ENCODE measurements at places on chromosomes 1 and 21.

DNA sequence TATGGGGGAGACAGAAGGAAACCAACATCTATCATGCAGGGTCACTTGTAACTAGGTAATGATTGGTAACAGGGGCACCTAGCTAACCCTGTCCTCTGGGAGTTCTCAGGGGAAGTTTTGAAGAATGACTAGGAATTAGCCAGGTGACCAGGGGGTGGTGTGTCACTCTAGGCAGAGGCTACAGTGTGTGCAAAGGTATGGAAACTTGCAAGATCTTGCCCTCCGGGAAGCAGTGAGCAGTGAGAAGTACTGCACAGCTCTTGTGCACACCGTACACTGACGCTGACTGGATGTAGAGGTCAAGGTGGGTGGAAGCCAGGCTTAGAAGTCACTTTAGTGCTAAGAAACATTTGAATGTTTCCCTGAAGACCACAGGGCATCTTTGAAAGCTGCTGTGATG lies 62.9 kb upstream of the LMO4 start:
- no peak for DNase-seq

- no peak for DNase-seq
Observed at GRCh38 chr21:28588997-28589396, 403.7 kb downstream of the LTN1 start.

- DNase-seq, result no peak
Observed at GRCh38 chr1:37533317-37534093, 18.9 kb upstream of the MEAF6 start.

DNA sequence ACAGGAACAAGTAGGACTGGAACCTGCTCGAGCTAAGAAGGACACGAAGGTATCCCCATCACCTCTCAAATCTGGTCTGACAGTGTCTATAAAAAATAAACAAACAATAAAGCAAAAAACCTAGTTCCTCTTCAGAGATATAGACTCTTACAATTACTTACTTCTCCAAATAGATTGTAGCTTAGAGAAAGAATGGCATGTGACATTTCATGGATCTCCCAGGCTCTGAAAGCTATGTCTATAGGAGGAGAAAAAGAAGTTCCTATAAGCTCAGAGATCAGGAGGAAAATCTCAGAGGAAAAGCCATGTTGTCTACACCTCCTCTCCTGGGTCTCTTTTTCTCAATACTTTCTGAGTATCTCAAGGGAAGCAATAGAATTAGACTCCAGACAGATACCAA lies 12.3 kb upstream of the OR10J5 start:
- no peak for DNase-seq

DNA sequence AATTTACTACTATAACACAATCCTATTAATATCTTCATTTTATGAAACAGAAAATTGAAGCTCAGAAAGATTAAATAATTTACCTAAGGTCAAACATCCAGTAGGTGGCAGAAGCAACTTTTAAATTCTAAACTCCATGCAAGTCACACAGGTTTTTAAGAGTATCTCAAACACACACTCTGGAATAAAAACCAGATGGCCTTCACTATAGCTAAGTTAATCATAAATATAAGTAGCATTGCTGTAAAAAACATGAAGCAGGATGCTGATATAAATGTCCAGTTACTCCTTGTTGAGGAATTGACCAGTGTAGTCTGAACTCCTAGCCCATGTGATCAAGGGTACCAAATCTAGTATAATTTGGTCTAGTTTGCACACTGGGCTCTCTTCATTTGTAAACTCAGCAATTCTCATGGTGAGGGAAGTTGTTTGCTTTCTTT lies 9.4 kb upstream of the FMO3 start:
- DNase-seq, result no peak

DNA sequence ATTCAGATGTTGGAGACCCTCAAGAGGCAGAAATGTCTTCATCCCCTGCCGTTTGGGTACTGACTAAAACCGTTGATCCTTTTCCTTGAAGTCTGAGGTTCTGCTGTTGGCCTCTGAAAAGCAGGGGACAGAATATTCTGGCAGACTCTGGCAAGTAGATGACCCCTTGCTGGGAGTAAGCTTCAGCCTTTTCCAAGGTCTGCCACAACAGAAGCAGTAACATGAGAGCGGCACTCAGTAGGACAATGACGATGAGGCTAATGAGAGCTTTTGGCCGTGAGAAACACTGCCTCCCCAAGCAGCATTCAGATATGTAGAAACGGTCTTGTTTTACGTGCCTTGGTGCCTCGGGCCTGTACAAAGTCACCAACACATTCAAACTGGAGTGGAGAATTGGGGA lies 143.7 kb downstream of the ST6GALNAC5 start:
- DNase-seq, result no peak

DNA sequence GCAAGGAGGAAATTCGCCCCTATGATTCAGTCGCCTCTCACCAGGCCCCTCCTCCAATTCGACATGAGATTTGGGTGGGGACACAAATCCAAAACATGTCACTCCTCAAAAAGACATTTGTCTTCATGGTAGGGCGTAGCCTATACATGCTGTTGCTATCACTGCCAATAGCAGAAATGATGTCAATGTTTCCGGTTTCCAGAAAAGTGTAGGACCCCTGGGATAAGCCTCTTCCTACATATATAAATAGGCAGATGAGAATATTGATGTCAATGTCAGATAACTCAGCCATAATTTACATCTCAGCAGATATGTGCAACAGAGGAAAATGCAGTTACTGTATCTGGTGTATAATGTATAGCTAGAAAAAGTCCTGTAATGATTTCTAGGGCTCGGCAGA lies 16.7 kb downstream of the LRRC3 start:
- no peak for DNase-seq

DNA sequence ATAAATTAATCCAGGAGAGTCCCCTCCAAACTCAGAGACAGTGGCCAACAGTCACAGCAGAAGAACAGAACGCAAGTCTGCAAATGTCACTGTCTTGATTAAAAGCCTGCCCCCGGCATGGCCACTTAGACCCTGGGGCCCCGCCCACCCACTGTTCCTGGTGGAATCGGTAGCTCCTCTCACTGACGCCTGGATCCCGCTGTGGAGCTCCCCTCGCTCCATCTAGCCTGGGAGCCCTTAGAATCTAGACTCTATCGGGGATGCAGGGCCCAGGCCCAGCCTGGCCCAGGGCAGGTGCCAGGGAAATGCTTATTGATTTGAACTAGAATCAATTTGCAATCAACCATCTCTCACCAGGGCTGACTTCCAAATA lies 21.4 kb upstream of the PLEKHG5 start:
- no peak for DNase-seq

GRCh38 chr1:232170909-232171308 lies 459.0 kb downstream of the SIPA1L2 start:
- no peak for DNase-seq

DNA sequence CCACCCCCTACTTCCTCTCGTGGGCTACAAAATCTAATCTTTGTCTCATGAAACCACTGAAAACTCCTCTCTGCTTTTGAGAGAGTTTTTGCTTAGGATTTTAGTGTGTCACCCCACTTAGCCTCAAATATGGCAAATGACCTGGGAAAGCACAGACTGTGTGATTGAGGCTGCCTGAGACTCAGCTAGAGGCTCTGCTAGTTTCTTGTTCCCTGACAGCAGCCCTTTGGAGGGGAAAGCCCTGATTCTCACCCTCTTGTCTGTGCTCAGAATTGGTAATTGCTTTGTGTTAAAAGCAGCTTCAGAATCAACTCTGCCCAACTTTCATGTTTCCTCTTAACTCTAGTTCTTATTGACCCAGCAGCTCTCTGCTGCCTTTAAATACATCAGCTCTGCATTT lies 85.6 kb upstream of the ZP4 start:
- no peak for DNase-seq

- no peak for DNase-seq
Observed at GRCh38 chr1:80540149-80540548, 1260.6 kb upstream of the ADGRL2 start.

- DNase-seq, result no peak
Observed at GRCh38 chr1:77282866-77283539, 1.2 kb downstream of the AK5 start.

- peak; percentile 10 for DNase-seq
Observed at GRCh38 chr21:42850866-42851391, 28.4 kb downstream of the WDR4 start.

GRCh38 chr1:168159251-168159650 lies 19.5 kb upstream of the TIPRL start:
- DNase-seq, result no peak

- DNase-seq, result no peak
Observed at GRCh38 chr21:42051788-42052187, 19.3 kb upstream of the UMODL1 start.

- no peak for DNase-seq
Observed at GRCh38 chr21:41196993-41197392, 29.0 kb downstream of the BACE2 start.

- DNase-seq, result no peak
Observed at GRCh38 chr1:216563087-216563486, 139.8 kb upstream of the USH2A start.

- DNase-seq, result no peak
Observed at GRCh38 chr1:209614906-209615305, 31.4 kb downstream of the CAMK1G start.

DNA sequence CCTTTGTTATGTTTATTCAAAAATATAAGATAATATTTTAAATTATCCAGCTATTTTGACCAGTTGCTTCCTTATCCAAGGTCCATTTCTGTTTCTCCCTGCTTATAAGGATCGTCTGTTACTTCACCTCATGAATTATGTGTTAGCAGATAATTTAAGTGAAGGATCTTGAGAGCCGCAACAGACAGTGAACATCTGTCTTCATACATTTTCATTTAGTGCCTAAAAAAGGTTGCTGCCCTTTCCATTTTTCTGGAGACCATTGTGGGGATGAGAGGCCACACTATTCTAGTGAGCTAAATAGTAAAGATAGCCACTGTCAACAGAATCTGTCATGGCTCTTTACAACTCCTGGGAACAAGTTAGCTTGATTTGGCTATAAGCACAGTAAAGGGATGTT lies 154.0 kb downstream of the CLEC20A start:
- no peak for DNase-seq

GRCh38 chr1:201673093-201673492 lies 134.2 kb downstream of the NAV1 start:
- no peak for DNase-seq

GRCh38 chr1:193321242-193321840 lies 134.9 kb upstream of the B3GALT2 start:
- peak; percentile 57 for DNase-seq

- DNase-seq, result no peak
Observed at GRCh38 chr1:12019858-12020509, 686 bp downstream of the MIIP start.

DNA sequence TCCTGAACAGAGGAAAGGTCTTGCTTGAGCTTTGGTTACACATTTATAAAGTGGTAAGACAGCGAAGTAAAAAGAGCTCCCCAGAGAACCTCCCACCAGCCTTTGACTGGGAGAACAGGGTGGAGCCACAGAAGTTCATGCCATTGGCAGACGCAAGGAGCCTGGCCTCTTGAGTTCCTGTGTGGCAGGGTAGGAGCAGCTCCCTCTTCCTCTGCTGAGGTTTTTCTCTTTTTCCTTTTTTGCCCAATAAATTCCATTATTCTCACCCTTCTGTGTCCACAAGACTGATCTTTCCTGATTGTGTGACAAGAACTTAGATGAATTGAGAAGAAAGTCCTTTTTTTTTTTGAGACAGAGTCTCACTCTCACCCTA lies 4.3 kb downstream of the THEM4 start:
- DNase-seq, result no peak

DNA sequence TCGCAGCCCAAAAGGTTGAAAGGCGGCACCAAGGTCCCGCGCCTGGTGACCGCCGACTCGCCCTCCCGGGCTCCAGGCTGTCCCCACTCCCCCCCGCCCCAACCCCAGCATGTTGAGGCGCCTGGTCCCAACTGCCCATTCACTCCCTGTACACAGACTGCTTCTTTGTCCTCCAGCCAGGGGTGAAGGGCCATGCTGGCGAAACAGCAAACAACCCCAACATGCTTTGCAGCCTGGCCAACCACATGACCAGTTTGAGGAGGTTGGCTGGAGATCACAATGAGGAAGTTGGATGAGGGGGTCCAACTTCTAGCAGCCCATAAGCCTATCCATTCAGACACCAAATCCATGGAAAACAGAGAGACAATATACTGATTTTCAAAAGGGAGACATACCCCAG lies 13.5 kb downstream of the PDE9A start:
- no peak for DNase-seq

GRCh38 chr1:50527249-50527986 lies 104.2 kb upstream of the DMRTA2 start:
- peak; percentile 36 for DNase-seq

GRCh38 chr1:5620997-5621396 lies 371.2 kb downstream of the NPHP4 start:
- no peak for DNase-seq

GRCh38 chr21:31554511-31555022 lies 104.9 kb upstream of the SOD1 start:
- no peak for DNase-seq

DNA sequence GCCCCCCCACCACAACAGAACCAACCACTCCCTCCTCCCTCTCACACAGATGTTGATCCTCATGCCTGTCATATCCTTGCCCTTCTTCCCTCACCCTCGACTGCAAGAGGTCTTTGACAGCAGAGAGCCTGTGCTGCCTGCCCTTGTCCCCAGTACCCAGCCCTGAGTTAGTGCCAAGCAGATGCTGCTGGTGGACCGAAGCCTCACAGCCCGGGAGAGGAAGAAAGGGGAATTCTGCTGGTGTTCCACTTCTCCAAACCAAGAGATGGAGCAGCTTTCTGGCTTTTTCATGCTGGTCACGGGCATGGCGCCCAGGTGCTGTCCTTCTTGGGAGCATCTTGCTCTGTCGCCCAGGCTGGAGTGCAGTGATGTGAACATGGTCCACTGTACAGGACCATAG lies 69.1 kb downstream of the SLC66A1 start:
- DNase-seq, result no peak

GRCh38 chr1:36486093-36486438 lies 3.4 kb upstream of the CSF3R start:
- DNase-seq, result no peak

DNA sequence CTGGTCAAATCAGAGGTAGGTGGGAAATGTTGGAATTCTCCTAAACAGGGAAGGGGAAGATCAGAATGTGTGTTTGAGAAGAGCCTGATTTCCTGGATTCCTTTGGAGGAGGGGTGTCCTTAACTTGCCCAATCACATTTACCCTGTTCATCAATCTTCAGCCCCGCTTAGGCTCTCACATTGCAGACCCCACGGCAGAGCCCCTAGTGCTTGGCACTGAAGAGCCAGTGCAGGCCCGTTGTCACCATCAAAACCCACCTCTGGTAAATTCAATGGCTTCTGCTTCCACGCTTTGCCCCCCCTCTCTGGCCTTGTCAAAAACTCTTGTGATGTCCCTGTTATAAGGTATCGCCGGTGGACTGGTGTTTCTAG lies 2.3 kb downstream of the AGPAT3 start:
- no peak for DNase-seq

DNA sequence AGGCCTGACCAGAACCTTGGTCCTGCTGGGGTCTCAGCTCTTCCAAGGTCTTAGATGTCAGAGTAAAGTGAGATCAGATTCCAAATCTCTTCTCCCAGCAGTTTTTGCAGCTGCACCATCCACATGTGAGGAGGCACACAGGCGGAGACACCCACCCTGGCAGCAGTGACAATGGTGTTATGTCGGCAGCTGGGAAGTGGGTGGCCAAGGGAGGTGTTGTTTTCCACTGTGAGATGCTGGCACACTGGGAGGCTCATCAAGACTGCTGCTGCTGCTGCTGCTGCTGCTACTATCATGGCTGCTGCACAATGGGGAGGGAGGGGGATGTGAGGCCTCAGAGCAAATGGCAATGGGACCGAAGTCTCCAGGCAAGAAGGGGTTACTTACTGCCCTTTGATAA lies 23.6 kb downstream of the CAMK2N1 start:
- DNase-seq, result no peak

Measured in RCC 7860 (cell line).